ENCODE measurements at places on chromosomes 7 and 10.

GRCh38 chr10:11612021-11613001, 861 bp upstream of the USP6NL start:
- no peak for DNase-seq

DNA sequence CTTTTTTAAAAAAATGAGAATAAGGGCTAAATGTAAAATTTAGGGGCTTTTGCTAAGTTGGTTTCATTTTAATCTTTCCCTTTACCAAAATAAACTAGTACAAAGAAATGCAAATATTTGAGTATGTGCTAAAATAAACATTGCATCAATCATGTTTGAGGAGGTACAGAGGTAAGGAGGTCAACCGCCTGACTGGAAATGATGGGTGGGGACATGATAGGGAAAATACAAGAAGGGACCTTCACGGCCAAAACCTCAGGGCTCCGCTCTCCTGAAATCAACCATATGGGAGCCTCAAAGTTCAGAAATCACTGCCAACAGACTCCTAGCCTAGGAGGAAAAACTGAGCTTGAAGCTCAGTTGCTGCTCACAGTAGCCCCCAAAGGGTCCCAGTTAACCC, 207.6 kb downstream of the AHR start:
- no peak for DNase-seq

GRCh38 chr10:62916141-62916603, 100.0 kb upstream of the EGR2 start:
- no peak for DNase-seq

- DNase-seq: no peak
Observed at GRCh38 chr7:68148440-68148839, 1151.8 kb downstream of the TYW1 start.

DNA sequence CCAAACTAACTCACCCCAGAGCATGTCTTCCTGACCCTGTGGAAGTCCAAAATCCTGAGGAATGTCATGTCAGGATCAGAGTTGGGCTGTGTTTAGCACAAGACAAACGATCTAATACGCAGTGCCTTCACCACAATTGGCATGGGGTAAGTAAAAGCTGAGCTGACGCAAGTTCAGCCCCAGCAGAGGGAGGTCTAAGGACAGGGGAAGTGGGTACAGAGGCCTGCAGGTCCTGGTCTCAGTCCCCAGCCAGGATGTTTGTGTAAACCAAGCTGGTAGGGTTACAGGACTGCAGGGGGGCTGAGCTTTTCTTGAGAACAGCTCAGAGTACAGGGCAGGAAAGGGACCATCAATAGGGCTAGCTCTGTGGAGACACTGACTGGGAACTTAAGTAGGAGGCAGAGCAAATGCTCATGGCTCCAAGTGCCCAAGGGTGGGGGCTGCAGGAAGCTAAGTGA, 5.3 kb upstream of the KCNIP2 start:
- DNase-seq: no peak

- DNase-seq: no peak
Observed at GRCh38 chr7:94080551-94080950, 76.4 kb upstream of the BET1 start.

DNA sequence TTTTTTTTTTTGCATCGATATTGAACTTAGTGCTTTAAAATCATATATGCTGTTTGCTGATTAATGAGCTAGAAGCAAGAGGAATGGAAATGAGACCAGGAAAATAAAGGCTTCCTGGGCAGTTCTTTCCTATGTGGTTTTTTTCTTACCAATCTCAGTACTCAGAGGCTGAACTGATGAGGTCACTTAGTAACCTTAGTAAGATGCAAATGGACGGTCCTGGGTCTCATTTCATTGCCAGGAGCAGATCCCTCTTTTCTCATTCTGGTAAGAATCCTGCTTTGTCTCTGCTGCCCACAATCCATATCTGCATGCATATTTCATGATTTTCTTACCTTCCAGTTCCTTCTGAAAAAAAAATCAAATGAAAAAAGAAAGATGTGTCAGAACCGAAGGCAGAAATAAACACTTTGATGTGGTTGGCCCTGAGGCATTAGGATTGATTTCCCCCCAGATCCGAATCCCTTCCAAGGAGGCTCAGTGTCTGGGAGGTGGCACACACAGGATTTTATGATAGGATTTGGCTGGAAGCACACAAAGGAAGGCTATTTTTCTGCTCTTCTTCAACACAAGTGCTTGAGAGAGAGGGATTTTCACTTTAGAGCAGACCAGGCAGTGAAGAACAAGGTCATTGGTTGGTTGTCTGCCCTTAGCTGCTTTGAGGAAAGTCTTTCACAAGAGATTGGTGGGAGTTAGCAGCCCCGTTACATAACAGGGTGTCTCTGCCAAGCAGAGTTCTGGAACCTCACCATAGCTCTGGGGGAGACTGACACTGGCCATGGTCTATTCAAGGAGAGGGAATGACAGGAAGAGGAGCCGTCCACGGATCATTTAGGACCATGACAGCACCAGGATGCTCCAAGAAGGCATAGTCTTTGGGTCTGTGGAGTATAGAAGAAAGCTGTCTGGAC, 150.0 kb downstream of the CAMK1D start:
- no peak for DNase-seq
